ENCODE measurements at places on chromosomes 12 and 14.

DNA sequence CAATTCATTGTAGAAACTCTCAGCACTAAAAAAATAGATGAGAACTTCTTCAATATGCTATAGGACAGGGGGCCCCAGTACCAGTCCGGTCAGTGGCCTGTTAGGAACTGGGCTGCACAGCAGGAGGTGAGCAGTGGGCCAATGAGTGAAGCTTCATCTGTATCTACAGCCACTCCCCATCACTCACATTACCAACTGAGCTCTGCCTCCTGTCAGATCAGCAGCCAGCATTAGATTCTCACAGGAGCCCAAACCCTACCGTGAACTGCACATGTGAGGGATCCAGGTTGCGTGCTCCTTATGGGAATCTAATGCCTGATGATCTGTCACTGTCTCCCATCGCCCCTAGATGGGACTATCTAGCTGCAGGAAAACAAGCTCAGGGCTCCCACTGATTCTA is 15.7 kb upstream of the ANO2 start:
- no peak for DNase-seq

- no peak for DNase-seq
Measured at GRCh38 chr12:75438059-75438754, 42.3 kb upstream of the GLIPR1 start.

DNA sequence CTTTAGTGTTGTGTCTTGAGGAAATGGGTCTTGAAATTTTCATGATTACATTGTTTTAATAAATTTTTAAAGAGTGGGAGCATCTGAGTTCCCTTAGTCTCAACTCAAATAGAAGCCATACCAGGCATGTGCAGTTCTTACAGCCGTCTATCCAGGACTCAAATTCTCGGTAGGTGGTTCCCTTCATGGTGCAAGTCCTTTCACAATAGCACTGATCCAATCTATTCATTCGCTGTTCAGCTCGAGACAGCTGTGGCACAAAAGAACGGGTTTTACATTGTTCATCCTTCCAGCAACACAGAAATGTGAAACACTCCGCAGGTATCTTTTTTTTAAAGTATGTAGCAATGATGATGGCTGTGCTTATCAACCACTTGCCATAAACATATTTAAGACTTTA is 100.2 kb downstream of the NELL2 start:
- DNase-seq, result no peak

- peak; percentile 57 for DNase-seq
Measured at GRCh38 chr14:51507511-51507905, 144.2 kb upstream of the FRMD6 start.

DNA sequence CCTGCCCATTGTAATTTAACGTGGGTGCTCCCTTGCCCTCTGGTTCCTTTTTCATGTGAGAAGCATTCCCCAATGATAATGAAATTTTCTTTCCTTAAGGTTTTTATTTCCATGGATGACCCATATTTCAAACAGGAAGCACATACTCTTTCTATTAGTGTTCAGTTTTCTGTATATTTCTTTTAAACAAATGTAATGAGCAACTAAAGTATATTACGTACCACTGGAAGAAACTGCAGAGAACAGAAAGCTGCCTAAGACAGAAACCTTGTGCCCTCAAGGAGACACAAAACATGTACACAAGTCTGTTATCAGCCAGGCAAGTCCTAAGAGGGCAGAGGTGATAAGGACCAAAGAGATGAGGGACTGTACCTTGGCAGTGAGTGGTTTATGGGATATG is 414.9 kb downstream of the ETNK1 start:
- DNase-seq, result no peak

GRCh38 chr12:102876883-102877282 is 40.2 kb downstream of the PAH start:
- peak; percentile 42 for DNase-seq

DNA sequence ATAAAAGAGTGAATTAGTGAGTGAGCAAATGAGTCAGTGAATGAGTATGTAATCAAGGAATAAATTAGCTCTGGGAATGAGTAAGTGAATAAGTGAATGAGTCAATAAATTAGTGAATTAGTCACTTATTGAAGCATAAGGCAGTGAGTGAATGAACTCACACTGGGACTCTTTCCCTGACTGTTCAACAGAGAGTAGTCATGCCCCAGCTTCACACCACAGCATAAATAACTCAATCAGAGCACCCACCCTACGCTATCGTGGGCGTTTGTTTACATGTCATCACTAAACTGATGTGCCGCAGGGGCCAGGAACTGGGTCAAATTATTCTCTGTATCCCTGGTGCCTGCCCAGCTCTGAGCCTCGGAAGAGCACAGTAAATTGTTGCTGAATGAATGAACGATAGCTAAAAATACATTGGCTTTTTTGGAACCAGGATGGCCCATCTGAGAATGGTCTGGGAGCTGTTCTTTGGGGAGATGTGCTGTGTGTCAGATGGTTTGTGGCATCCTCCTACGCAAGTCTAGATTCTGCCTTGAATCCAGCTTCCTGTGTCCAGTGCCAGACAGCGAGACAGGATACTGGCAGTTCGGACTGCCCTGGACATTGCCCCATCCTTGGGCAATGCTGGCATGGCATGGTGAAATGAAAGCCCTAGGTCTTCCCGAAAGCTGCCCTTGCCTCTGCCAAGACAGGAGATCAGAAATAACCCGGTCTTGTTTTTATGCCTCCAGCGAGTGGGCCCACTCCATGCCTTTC is 98.0 kb upstream of the RTL1 start:
- no peak for DNase-seq

- no peak for DNase-seq
Measured at GRCh38 chr12:62801796-62802195, 133.2 kb downstream of the PPM1H start.

DNA sequence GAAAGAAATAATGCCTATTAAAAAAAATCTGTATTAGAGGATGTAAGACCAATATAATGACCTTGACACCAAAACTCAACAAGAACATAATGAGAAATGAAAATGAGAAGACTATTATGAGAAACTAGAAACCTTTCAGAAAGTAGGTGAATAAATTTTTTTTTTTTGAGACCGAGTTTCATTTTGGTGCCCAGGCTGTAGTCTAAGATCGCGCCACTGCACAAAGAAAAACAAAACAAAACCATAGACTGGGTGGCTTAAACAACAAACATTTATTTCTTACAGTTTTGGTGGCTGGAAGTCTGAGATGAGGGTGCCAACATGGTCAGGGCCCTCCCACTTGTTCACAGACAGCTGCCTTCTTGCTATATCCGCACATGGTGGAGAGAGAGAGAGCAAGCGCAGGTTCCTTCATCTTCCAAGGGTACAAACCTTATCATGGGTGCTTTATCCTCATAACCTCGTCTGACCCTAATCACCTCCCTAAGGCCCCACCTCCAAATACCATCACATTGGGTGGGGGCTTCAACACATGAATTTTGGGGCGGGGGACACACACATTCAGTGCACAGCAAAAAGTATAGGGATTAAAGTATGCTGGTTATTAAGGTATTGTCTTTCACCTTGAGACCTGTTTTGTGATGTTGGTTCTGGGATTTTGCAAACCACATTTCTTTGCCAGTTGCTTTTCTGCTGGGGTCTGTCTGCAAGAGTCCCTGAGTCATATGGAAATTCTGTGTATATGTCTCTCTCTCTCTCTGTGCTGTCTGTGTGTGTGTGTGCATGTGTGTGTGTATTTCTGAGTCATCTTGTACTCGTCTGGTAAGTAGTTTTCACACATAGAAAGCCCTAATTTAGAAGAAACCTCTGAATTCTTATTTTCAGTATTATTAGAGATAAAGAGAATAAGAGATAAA is 26.2 kb downstream of the ZCRB1 start:
- no peak for DNase-seq

GRCh38 chr14:52961060-52961639 is 10.3 kb upstream of the FERMT2 start:
- DNase-seq, result peak; percentile 84

DNA sequence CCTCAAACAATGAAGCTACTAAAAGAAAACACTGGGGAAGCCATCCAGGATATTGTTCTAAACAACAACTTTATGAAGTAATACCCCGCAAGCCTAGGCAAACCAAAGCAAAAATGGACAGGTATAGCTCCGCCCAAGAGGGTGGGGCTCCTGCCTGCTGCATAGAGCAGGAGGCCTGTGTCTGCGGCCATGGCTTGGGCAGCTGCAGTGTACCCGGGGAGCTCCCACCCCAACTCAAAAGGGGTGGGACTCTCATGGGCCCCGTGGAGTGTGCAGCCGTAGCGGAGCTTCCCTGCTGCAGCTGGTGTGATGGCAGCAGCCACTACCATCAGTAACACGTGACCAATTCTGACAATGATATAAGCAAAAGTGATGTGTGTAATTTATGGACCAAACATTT is 264.2 kb upstream of the KITLG start:
- DNase-seq, result no peak

GRCh38 chr12:3319723-3320492 is 171.1 kb upstream of the PRMT8 start:
- DNase-seq, result no peak

DNA sequence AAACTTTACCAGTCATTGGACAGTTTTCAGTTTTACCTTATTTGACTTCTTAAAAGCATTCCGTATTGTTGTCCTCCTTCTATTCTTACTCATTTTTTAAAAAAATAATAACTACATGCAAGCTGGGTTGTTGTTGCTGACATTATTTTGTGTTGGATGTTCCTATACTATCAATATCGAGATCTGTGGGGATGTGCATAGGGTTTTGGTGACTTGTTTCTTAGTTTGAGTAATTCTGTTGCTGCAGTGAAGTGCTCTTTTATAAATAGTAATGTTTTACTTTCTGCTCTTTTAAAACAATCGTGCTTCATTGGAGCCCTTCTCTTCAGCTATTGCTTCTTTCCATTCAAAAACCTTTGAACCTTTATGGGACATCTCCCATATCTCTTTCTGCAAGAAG is 79.4 kb downstream of the METTL25 start:
- DNase-seq, result no peak

DNA sequence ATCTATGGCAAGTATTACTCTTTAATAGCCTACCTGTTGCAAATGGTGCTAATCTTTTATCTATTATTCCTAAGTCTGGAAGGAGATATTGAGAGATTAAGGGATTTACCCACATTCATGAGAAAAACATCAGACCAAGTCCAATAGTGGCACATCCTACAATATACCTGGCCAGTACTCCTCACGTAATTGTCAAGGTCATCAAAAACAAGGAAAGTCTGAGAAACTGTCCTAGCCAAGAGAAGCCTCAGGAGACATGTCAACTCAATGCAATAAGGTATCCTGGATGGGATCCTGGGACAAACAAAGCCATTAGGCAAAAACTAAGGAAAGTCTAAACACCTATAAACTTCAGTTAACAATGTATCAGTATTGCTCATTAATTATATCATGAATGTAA is 12.5 kb downstream of the NR2C1 start:
- DNase-seq, result no peak

GRCh38 chr14:79735121-79735520 is 476.2 kb downstream of the DIO2 start:
- DNase-seq, result no peak

- no peak for DNase-seq
Measured at GRCh38 chr12:132908145-132909029, 21.0 kb upstream of the CHFR start.

DNA sequence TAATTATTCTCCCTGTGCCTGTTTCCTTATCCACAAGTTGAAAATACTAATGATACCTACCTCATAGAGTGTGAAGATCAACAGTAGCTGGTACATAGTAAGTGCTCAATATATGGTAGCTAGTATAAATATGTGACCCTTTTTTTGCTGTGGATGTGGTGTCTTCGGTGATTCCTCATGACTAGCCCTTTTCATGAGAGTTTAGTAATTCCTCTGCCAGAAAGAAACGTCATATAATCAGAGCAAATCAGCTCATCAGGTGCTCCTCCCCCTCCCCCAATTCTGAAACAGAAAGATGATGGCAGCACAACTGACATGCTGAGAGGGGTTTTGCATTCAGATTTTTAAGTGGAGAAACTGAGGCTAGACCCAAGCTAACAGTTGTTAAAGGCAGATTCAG is 210.8 kb downstream of the SLC41A2 start:
- DNase-seq, result no peak

GRCh38 chr12:85530456-85530855 is 250.4 kb downstream of the ALX1 start:
- DNase-seq, result no peak

GRCh38 chr12:11162502-11162901 is 8.5 kb upstream of the SMIM10L1 start:
- DNase-seq, result no peak

DNA sequence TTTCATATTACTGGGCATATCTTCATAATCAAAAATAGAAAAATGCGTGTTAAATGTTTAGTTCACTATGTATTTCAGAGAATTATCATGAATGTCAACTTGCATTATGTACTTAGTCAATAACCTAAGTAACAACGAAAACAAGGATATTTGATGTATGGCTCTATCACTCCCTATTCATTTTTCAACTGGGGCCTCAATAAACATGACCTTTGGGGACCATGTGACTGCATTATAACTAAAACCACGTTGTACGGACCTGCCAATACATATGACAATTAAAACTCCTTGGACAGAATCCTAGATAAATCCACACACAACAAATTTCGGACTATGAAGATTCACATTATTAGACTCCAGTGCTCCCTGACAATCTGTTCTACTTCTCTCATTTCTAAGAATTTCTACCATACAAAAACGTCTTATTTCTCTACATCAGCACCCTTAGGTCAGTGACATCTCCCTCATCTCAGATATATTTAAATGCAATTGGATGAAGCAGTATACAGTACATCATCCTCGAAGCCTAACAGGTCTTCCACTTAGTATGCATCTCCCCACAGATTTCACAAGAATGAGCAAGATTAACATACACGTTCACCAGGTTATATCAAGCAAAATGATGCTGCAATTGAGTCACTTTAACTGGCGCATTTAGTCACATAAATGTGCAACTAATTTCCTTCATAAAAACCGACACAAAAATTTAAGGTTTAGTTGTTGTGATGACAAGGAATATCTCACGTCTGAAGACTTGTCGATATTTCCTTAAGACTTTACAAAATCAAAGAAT is 1.5 kb downstream of the UBE2N start:
- no peak for DNase-seq

DNA sequence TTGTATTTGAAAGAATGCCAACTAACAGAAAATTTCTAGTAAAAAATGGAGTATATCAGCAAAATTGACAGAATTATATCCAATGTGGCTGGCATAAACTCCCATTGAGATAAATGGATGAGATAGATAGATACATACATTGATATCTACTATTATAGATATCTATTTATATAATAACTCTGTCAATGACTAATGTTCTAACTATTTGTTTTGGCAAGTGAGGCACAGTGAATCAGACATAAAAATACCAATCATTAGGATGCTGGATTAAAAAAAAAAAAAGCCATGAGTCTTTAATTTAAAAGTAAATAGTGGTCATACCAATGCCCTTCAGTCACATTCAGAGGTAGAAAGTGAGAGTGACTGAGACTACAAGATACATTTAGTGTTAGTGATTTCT is 33.7 kb upstream of the GLIPR1 start:
- no peak for DNase-seq

Measured in NCI-H1417 treated with DMSO at 0.1 percent for 48 hours (cell line).